ENCODE measurements at places on chromosomes 11 and 22.

DNA sequence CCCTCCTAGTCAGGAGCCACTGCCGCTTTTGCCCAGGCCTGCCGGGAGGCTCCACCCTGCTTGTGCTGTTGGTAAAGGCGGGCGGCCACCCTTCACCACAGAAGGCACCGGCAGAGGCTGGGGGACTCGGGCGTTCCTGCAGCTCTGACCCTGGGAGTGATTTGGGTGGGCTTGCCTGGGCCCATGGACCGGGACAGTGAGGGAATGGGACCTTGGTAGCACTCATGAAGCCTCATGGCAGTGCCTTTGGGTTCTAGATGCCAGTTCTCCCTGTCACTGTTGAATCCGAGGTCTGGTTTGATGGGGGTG is 4.4 kb downstream of the TPCN2 start:
- no peak for DNase-seq

GRCh38 chr11:71311928-71312510 is 59.6 kb upstream of the SHANK2 start:
- no peak for DNase-seq

- peak; percentile 59 for DNase-seq
These were observed 267.5 kb downstream of the SBF2 start for GRCh38 chr11:10026514-10026913.

GRCh38 chr11:63551091-63551888 is 11.9 kb downstream of the PLAAT2 start:
- no peak for DNase-seq

- peak; percentile 86 for DNase-seq
These were observed 2.5 kb upstream of the SEPTIN3 start for GRCh38 chr22:41966607-41967240.

DNA sequence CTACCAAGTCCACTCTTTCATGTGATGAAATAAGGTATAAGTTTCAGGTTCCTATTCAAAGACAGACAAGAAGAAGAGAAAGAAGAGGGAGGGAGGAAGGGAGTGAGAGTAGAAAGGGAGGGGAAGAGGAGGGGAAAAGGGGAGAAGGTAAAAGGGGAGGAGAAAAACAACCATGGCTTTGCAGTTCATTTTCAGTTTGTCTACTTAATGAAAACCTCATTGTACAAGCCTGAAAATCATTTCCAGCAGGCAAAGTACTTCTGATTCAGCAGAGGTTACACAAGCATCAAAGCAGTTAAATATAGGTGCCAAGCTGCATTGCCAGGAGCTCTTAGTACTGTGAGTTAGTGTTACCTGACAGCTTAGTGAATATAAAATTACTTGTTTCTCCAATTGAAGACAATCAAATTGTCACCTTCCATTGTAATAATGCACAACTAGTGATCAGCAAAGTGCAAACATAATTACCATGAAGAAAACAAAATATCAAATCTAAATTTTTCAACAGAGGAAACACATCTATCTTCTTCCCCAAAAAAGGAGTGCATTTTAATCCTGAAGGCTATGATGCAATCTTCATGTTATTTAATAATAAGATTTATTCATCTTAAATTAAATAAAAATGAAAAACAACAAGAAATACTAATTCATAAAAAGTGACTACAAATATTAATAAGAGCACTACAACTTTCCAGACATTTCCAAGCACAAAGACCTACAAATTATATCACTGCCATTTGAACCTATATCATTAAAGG is 8.2 kb downstream of the SOX6 start:
- no peak for DNase-seq

DNA sequence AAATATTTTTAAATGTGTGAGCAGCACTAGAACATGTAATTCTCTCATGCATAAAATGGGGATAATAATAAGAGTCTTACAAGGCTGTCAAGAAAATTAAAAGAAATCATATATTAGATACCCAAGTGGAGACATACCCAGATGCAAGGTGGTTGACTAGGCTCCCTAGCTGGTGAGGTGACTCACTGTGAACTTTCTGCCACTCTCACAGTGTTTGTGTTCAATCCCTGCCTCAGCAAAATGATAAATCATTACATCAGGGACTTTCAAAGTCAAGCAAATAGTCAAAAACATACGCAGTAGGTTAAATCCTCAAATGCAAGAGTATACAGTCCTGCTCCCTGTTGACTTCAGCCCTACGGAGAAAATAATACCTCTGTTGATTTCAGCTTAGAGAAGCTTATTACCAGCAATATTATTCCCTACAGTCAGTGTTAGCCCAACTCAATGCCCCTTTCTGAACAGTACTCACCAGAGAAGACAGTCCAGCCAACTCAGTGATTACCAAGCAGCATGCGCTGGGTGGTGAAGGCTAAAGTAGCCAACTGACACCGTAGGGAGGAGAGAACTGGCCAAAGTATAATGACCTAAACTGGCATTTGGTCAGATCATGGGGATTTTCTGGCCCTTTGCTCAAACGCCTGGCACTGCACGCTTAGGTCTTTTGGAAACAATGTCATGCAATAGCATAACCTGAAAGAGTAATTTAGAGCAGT is 73.1 kb upstream of the BARX2 start:
- DNase-seq = no peak

DNA sequence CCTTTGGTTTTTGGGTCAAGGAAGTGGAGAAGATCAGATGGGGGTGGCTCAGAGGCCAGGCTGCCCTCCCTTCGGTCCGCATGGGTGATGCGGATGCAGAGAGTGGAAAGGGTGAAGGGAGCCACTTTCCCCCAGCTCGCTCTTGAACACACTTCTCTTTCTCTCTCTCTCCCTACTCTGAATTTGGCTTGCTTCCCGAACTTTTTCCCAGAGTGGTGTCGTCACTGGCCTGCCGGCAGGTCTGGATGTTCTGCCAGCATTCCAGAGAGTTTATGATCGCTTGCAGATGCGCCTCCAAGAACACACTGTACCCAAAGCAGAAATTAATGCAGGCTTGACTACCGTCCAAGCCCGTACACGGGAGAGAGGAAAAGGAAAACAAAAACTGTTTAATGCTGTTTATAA is 103.2 kb downstream of the ZBTB16 start:
- DNase-seq = peak; percentile 100

DNA sequence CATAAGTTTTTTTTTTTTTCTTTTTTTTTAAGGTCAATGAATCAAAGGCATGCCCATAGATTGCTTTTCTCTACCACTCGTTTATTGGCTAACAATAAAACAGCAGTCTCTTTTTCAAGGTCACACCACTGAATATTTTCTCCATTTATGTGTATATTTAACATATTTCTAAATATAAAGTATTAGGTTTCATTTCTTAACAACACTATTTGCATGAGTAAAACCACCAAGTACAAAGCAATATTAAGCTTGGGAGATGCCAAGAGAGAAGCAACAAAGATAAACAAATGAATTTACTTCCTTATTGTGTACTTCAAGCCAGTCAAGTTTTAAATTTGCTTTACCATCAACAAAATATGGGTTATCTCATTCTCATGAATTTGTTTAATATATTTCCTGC is 708.9 kb upstream of the CCDC179 start:
- no peak for DNase-seq

GRCh38 chr11:40273192-40273732 is 1186.2 kb downstream of the LRRC4C start:
- DNase-seq = no peak

- peak; percentile 61 for DNase-seq
These were observed 452.9 kb downstream of the MN1 start for GRCh38 chr22:27348634-27349033.

GRCh38 chr11:26677566-26677965 is 44.3 kb downstream of the SLC5A12 start:
- no peak for DNase-seq

- DNase-seq = no peak
These were observed 5.9 kb downstream of the ATG2A start for GRCh38 chr11:64911142-64911541.

GRCh38 chr11:63888170-63889086 is 28.5 kb downstream of the RCOR2 start:
- peak; percentile 74 for DNase-seq

GRCh38 chr22:48366056-48366455 is 1461.6 kb downstream of the BRD1 start:
- no peak for DNase-seq

- peak; percentile 78 for DNase-seq
These were observed 1030.4 kb upstream of the CNTN5 start for GRCh38 chr11:97990162-97990920.

- DNase-seq = no peak
These were observed 50.2 kb downstream of the IGF2 start for GRCh38 chr11:2088746-2089535.

DNA sequence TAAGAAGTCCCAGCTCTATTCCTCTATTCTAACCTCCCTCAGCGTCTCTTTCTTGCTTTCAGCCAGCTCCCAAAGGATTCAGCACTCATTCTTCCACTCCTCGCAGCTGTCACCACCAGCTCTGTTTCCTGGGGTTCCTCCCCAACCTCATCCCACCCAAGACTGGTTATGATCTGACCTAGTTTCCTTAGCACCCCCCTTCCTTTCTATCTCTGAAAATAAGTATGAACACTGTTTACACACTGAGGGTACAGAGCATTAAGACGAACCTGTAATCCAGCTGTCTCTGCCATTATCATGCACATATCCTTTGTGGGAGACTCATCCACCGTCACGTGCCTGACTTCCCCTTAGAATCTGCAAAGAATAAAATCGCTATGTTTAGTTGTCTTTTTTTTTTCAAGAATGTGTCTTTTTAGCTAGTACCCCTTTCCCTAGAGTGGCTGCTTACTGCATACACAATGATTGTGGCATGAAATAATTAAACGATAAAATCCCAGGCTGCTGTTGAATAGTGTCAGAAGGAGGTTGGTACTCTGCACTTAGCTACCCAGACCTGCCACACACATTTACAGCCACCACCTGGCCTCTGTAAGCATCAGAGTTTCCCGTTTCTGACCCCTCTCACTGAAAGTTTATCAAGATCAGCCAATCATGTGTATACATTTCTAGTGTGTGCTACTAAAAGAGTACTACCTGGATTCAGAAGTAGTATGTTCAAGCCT is 26.9 kb upstream of the CSTF3 start:
- no peak for DNase-seq

DNA sequence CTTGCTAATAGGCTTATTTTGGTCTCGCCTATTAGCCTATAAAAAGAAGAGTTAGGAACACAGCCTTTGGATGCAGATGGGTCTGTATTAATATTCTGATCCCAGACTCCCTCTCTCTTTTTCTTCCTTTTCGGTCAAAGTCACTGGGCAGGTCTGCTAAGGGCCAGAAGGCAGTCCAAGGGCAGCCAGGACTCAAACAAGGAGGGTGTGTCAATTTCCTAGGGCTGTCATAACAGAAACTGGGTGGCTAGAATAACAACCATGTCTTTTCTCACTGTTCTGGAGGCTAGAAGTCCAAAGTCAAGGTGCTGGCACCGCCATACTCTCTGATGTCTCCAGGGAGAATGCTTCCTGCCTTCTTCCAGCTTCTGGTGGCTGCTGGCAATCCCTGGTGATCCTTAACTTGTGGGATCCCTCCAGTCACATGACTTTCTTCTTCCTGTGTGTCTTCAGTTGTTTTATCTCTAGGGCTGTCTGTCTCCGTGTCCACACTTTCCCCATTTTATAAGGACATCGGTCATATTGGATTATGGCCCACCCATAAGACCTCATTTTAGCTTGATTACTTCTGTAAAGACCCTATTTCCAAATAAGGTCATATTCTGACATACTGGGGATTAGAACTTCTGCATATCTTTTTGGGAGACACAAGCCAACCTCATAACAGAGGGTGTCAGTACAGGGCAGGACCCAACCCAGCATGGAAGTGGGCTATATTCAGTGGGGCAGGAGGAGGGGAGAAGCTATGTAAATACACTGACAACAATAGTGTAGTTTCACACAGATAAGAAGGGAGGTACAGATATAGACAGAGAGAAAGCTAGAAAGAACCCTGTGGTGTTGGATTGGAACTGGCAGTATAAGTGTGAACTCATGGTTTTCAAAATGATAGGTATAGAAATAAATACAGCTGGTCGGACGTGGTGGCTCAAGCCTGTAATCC is 5.9 kb upstream of the CSF2RB start:
- DNase-seq = no peak

DNA sequence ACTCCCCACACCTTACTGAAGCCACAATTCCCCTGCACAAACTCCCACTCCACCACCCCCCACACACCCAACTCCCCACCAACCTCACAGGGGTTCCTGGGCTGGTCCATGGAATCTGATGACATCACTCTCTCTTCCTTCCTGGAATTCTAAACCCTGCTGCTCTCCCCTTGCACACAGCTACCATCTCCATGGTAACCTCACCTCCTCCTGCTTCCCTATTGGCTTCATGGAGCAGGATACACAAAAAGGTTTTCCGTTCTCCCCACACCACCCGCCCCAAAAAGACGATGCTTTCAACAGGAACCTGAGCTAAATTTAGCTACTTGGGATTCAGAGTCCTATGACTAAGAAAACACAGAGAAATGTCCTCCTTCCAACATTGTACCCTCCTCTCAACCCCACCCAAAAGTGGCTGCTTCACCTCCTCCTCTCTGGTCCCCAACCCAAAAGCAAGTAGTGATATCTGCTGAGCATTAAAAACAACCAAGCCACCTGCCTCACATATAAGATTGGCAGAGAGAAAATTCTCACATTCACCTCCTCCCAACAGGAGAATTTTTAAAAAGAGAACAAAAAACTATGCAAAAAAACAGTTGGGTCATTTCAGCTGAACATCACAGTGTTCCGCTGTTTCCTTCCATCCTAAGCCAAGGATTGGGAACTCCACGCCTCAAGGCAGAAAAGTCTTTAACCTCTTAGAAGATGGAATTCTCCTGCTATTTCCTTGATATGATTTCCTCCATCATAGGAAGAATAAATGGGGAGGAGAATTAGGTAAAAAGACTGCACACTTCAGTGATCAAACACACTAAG is 66.9 kb downstream of the RBFOX2 start:
- peak; percentile 54 for DNase-seq

- DNase-seq = no peak
These were observed 13.4 kb downstream of the CD5 start for GRCh38 chr11:61115498-61116224.

DNA sequence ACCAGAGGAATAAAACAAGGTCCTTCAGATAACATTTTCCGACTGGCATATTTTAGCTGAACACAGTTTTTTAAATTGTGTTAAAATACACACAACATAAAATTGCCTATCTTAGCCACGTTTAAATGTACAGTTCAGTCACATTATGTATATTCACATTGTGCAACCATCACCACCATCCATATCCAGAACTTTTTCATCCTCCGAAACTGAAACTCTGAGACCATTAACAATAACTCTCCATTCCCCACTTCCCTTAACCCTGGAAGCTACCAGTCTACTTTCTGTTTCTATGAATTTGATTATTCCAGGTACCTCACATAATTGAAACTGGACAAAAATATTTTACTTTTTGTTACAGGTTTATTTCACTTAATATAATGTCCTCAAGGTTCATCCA is 213.3 kb downstream of the ETS1 start:
- no peak for DNase-seq

GRCh38 chr11:41784513-41785335 is 325.3 kb upstream of the LRRC4C start:
- no peak for DNase-seq

DNA sequence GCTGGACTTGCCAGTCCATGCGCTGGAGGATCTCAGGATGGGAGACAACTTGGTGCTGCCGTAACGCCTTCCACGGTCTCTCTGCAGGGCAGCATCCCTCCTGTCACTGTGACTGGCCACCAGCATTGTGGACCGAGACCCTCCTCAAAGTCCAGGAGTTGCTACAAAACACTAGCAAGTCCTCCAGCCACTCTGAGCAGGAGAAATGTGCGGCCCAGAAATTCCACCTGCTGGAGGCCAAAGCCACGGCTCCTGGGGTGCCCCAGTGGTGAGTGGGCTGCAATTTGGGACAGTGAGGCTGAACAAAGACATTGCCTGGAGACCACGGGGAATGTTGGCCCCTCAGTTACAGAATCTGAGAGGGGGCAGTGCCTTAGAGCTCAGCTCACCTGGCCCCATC is 6.9 kb upstream of the DSCAML1 start:
- DNase-seq = no peak

GRCh38 chr11:86202013-86202336 is 42.6 kb upstream of the EED start:
- DNase-seq = no peak
